ENCODE measurements at places on chromosomes 12 and 14.
A peak's percentile ranks its signal among the peaks of the same experiment; 100 is the strongest.

DNA sequence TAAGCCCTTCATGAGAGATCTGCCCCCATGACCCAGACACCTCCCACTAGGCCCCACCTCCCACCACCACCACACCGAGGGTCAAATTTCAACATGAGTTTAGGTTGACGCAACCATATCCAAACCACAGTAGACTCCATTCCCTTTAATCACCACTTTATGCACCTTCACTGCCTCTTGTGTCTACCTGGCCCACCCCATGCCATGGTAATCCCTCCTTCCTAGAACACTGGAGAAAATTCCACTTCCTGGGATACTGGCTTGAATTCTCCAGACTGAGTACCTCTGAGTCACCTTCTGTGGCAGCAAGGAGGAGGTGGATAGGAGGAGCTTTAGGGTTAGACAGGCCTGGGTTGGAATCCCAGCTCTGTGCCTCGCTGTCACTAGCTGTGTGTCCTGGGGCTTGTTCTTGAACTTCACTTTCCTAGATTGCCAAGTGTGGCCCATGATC lies 26.1 kb upstream of the CIPC start:
- no peak for DNase-seq

- no peak for DNase-seq
These were observed 32.8 kb downstream of the GRIN2B start for GRCh38 chr12:13948621-13949020.

DNA sequence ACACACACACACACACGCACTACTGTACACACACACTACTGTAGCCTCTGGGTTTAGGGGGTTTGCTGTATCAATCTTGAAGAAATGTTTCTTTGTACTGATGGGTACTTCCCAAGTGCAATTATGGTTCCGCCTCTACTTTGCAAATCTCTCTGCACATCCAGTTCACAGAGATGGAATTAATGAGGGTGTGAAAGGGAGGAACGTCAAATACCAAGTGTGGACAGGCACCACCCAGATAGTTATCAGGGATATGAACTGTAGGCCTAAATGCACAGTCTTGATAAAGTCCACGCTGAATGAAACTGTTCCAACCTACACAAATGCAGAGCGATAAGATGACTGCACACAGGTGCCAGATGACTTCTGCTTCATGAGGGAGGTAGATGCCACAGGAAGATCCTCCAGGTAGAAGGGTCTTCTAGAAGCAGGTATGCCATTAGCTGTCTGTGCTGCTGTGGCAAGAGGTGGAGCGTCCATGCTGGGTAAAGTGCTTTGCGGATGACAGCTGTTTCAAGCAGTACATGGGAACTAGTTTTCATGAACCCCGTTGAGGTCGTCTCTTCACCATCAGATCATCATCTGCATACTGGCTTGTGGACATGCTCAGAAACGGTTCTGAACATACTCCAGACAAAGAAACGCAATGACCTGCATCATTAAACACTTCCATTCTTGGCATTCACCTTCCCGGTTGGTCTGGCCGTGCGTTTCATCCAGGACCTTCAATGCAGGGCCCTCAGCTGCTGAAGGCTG lies 314.3 kb upstream of the RTL1 start:
- DNase-seq, result no peak

DNA sequence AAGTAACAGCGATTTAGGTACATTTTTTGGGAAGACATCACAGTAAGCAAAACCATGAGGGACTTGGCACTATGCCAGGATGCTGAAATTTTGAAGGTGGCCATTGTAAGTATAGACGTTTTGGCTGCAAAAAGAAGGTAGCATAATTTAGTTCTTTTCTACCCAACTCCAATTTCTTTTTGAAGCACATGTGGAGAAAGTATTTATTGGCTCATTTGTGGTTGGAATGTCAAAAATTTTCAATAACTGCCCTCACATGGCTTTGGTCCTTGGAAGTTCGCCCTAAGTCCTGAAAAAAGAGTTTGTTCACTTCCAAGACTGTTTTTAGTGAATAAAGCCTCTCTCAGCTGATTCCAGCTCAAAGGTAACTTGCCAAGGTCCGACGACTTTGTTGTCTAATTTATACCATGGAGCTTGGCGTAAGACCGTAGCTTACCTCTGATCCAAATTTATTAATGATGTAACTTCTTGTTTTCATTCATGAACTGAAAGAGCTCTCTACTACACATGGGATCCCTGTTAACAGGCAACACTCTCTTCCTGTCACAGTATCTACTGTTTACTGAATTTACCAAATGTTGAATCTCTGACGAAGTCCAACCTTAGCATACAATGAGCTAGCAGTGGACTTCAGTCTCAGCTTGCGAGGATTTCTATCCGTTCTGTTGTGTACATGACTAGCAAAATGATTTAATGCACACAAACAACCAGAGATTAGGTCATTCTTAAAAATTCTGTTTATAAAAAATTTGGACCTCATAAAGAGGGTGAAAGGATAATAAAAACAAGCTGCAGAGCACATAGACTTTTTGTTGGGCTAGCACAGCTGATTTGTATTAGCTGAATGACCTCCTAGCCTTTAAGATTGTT lies 49.0 kb downstream of the MSRB3 start:
- DNase-seq, result peak; percentile 58

DNA sequence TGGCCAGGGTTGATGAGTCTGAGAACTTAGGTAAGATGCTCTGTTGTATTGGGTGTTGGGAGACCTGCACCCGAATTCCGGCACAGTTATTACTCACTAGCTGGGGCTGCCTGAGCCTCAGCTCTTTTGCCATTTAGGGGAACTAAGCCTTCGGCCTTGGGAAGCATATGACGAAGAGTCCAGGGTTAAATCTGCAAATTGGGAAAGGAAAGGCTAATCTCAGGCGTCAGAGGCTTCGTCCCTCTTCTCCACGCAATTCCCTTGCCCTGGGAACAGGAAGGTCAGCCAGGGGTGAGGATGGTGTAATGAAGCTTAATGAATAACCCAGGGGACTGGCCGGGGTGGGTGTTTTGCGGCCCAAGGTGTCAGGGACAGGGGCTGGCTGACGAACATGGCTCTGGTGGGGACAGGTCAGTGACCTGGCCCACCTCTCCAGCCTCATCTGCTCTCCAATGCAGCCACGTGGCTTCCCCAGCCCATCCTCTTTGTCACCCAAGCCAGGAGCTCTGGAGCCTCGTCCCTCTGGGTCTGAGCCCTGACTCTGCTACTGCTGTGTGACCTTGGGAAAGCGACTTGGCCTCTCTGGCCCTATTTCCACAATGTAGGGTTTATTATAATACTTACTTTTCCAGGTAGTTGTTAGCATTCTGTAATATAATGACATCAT lies 3.8 kb upstream of the SDSL start:
- no peak for DNase-seq

DNA sequence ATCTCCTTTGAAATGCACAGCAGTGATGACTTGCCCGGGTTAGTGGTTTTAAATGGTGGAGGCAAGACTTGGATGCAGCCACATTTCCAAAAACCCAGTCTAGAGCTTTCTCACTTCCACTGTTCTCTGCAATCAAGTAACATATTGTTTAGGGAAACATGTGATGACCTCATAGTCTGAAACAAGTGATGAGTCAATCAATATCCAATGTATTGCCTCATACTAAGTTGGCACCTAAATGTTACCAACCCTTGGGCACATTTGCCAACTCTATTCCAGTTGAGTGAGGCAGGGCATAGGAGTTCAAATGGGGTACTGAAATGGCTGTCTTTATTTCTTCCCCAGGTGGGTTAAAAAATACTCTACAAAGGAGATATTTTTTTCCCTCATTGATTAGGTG lies 1105.4 kb downstream of the VRK1 start:
- no peak for DNase-seq

GRCh38 chr12:121990692-121991603 lies 30.7 kb upstream of the BCL7A start:
- no peak for DNase-seq

GRCh38 chr14:77338302-77338701 lies 17.5 kb downstream of the GSTZ1 start:
- DNase-seq, result no peak

DNA sequence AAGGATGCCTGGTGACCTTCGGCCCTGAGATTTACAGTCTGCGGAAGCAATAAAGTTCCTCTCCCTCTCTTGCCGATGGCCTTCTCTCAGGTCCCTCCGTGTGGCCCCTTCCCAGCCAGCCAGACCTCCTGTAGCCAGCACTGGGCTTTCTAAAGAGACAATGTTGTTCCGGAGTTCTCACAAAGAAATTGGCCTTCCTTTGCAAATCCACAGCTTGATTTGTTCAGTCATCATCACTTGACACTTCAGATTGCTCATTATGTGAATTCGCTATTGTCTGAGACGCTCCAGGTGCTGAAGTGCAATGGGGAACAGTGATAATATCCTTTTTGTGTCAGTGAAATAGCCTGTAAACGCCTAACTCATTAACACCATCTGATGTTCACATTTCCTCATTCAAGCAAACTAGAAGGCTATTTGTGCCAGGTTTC lies 43.7 kb upstream of the GPHB5 start:
- no peak for DNase-seq

DNA sequence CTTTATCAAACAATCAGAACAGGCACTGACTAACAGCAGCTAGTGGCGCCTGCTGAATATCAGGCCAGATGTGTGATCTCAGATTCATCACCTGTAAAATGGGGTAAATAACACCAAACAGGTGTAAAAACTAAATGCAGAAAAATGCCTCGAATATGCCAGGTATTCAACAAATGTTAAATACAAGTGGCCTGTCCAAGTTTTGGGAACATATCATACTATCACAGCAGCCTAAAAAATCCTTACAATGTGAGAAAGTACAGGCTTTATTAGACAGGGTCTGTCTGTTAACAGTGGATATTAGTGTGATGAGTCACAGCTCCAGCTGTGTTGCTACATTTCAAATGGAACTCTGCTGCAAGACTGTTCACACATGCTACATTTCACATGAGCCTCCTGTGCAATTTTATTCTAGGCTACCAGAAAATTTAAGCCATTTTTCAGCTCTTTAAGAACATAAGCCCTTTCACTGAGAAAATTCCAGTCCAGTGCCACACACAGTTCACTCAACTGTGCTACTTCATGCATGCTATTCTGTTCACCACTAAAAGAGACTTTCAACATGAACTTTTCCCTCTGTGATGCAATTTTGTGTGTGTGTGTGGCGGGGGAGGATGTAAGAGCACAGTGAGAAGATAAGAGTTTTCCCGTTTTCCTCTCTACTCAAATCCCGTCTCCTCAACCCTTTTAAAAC lies 56.7 kb downstream of the MSRB3 start:
- DNase-seq, result peak; percentile 96
